ENCODE measurements at places on chromosomes 2 and 18.

DNA sequence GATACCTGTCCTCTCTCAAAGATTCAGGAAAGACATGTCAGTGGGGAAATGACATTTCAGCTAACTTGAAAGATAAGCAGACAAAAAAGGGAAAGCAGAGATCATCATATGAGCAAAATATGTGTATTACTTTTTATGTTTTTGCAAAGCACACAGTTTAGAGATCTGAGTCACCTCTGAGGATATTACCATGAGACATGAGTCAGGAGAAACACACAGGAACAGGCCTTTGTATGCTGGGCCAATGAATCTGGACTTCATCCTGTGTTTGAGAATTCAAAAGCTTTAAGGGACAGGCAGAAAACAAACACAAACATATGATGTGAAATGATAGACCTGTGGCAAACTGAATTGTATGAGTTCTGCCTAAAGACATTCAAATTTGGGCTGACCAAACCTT, 306.0 kb upstream of the EPC2 start:
- DNase-seq, result no peak

- DNase-seq, result no peak
Measured at GRCh38 chr2:218264773-218265561, 4.2 kb downstream of the GPBAR1 start.

DNA sequence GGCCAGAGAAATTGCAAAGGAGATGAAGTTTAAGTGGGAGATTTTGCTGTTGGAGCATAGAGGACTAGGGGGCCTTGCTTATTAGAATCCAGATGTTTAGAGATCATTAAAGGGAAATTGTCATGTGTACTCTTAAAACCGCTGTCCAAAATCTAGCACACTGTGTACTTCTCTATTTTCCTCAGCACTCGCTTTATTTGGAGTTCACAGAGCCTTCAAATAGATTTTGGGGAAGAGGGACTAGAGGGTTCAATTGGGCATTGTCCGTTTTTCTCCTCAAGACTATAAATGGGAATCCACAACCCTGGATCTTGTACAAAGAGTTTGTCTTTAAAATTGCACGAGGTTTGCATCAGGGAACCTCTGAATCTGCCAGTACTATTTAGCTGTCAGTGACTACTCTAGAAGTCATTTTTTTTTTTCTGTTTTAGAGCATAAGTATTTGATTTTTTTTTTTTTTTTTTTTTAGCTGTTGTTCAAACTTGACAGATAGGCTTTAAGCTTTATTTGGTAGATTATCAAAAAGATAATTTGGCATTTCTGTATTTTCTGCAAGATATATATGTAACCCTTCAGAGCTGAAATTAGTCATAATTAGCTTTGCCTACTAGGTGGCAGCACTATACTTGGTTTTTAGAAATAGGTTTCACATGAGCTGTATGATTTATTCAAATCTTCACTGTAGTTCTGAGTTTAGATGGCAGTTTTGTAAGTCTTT, 14.2 kb downstream of the PMS1 start:
- no peak for DNase-seq

- peak; percentile 73 for DNase-seq
Measured at GRCh38 chr18:26621161-26622026, 73.0 kb upstream of the KCTD1 start.

DNA sequence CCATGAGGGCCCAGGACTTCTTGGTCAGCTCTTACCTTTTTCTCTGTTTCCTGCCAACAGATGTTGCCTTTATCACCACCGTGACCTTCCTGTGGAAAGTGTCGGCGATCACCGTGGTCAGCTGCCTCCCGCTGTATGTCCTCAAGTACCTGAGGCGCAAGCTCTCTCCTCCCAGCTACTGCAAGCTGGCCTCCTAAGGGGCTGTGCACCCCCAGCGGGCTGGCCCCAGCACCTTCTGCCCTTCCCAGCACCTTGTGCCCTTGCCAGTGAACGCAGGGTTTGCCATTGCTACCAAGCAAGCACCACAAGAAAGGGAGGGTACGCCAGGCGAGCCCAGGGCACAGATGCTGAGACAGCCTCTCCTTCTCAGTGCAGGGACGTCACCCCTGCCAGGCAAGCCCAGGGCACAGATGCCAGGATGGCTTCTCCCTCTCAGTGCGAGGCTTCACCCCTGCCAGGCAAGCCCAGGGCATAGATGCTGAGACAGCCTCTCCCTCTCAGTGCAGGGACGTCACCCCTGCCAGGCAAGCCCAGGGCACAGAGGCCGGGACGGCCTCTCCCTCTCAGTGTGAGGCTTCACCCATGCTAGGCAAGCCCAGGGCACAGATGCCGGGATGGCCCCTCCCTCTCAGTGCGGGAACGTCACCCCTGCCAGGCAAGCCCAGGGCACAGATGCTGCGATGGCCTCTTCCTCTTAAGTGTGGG, 18.4 kb upstream of the NFATC1 start:
- DNase-seq, result no peak

Data from HL-60 (cell line).